ENCODE measurements at places on chromosomes 11 and 22.

DNA sequence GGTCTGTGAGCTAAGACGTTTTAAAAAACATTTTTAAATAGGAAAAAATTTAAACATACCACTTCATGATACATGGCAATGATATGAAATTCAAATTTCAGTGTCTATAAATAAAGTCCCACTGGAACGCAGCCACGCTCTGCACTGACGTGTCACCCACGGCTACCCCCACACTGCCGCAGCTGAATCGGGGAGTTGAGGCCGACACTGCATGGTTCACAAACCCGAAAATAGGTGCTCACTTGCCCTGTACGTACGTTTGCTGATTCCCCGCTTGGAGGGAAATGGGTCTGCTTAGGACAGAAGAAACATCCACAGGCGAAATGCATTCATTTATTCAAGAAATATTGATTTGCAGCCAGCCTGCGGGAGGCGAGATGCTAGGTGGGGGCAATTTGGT lies 1342.3 kb downstream of the TBC1D22A start:
- DNase-seq, result no peak

DNA sequence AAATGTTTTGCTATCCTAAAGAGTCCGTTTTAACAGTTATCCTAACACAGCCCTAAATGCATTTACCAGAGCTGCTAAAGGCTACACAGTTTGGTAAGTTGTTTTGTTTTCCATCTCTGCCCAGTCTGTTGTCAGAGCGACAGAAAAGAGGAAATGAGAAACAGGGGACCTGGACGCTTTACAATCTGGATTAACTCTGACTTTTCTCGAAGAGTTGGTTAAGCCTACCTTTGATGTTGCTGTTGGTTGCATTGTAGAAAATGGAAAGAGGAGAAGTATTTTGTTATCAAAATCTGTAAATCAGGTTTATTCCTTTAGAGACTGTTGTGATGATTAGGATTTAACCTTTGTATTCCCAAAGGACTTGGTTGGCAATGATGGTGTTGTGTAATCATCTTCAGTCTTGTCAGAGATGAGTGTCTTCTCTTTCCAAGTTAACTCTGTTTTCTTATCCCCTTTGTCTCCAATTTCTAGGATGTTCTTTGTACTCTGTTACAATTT lies 481 bp downstream of the ANGPTL5 start:
- DNase-seq, result peak; percentile 48

GRCh38 chr11:12135185-12135584 lies 24.8 kb downstream of the MICAL2 start:
- DNase-seq, result no peak

GRCh38 chr11:46265764-46266163 lies 11.7 kb upstream of the CREB3L1 start:
- DNase-seq, result no peak

GRCh38 chr11:19985111-19985510 lies 175.2 kb downstream of the DBX1 start:
- DNase-seq, result no peak

- no peak for DNase-seq
These were observed 118.5 kb downstream of the PHF21B start for GRCh38 chr22:44891293-44891747.

DNA sequence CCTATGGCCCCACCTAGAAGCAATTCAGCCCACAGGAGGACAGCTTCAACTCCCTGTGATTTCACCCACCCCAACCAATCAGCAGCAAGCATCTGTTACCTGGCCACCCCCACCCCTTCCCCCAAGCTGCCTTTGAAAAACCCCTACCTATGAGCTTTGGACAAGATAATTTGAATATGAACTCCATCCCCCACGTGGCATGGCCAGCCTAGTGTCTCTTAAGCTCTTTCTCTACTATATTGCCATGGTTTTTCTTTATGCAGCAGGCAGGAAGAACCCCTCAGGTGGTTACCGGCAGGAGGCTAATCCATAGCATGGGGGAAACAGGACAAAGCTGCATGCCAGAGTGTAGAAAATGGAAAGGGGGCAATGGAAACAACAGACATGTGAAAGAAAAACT lies 29.0 kb downstream of the CTSC start:
- no peak for DNase-seq

DNA sequence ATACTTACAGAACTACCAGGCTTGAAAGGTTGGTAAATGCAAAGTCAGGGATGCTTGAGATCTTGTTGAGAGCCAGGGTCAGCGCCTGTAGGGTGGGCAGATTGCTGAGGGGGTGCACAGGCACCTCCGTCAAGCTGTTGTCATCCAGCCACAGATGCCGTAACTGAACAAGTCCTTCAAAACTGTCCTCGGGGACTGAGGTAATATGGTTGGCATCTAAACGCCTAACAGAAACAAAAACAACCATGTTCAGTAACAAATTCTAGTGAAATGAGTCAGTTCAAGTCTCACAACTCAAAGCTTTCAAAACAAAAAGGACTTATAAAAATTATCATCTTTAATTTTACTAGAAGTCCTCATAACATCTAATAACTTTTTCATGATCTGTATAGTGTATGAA lies 22.2 kb upstream of the CCDC34 start:
- peak; percentile 92 for DNase-seq

- DNase-seq, result no peak
These were observed 22.3 kb downstream of the ZBTB16 start for GRCh38 chr11:114081641-114082414.

- DNase-seq, result no peak
These were observed 19.1 kb downstream of the PKNOX2 start for GRCh38 chr11:125183641-125184040.

GRCh38 chr11:115244296-115244695 lies 259.9 kb downstream of the CADM1 start:
- DNase-seq, result no peak

GRCh38 chr11:70603756-70604211 lies 205.5 kb downstream of the CTTN start:
- no peak for DNase-seq

DNA sequence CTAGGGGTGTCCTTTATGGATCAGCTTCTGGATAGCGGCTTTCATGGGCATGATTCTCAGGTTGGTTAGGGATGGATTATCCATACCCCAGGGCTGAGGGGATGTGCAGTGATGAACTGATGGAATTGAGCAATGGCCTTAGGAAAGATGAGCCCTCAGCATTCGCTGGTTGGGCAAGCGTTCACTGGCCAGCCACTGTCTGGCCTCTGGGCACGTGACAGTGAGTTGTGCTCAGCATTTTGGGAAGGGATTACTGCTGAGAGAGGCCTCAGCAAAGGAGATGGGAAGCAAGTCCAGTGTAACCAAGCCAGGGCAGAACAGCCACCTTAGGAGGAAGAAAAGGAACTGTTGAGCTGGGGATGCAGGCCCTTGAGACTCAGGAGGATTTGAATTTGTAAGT lies 17.4 kb downstream of the UBASH3B start:
- no peak for DNase-seq

- no peak for DNase-seq
These were observed 65.6 kb downstream of the IGLL1 start for GRCh38 chr22:23514322-23515038.

DNA sequence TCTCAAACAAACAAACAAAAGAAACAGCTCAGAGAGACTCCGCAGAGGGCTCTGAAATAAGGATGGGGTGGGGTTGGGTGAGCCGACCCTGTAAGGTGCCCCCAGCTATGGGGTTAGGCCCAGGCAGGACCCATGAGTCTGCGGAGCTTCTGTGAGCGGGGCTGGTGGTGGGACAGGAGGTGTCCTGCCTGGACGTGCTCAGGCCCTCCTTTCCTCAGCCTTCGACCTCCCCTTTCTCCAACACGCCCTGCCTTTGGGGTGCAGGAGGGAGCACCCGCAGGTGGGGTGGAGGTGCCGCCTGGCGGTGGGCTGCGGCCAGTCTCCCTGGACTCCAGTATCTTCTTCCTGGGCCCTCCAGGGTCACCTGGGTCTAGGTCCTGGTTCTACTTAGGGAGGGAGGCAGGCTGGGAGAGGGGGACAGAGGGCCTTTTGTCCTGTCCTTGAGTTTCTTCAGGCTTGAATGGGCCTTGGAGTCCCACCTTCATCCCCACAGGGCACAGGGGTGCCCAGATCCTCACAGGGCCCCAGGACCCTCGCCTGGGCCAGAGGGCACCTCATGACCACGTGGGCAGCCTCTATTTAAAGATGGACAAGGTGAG lies 12.3 kb downstream of the PRR33 start:
- no peak for DNase-seq

DNA sequence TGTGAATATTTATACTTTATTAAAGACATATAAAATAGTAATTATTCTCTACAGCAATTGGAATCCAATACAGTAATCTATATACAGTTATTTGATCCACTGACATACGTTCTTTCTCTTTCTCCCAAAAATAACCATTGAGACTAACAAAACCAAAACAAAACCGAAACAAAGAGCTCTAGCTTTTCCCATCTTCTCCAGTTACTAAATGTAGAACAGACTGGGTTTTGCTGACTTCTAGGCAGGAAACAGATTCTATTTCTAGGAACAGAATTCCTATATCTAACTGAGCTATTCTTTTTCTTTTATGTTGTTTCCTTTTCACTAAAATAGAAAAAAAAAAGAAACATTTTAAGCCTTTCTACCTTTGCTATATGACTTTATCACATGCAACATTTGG lies 80.1 kb downstream of the PACS1 start:
- DNase-seq, result no peak

- DNase-seq, result no peak
These were observed 77.7 kb downstream of the PTPRJ start for GRCh38 chr11:48058064-48058463.

DNA sequence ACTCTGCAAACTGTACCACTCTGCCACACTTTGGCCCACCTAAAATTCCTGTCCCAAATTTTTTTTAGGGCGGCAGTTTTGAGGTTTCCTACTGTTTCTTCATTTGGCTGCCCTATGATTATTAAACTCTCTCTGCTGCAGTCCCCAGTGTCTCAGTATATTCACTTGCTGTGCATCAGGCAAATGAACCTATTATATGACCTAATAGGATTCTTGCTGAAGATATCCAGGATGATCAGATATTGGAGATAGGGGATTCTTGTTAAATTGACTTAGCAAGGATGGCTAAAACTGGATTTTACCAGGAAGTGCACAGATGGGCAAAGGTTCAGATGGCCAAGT lies 410.8 kb upstream of the DDI1 start:
- no peak for DNase-seq

GRCh38 chr11:74311352-74311926 lies at the start of gene P4HA3:
P4HA3 (minus strand) TSS chr11:74311640; CDS start chr11:74311611, 29 bp downstream.
- peak; percentile 21 for DNase-seq
